ENCODE measurements at places on chromosomes 11 and 22. TPM values are rescaled to one million over a fixed set of nuclear protein-coding genes. Genes with fewer than 3 reads are reported as not detected.

The SYCE3 gene
- polyA plus RNA-seq = not detected

The SLN gene
- not detected for polyA plus RNA-seq

The CRACR2B gene
- polyA plus RNA-seq = 0.18 TPM

DNA sequence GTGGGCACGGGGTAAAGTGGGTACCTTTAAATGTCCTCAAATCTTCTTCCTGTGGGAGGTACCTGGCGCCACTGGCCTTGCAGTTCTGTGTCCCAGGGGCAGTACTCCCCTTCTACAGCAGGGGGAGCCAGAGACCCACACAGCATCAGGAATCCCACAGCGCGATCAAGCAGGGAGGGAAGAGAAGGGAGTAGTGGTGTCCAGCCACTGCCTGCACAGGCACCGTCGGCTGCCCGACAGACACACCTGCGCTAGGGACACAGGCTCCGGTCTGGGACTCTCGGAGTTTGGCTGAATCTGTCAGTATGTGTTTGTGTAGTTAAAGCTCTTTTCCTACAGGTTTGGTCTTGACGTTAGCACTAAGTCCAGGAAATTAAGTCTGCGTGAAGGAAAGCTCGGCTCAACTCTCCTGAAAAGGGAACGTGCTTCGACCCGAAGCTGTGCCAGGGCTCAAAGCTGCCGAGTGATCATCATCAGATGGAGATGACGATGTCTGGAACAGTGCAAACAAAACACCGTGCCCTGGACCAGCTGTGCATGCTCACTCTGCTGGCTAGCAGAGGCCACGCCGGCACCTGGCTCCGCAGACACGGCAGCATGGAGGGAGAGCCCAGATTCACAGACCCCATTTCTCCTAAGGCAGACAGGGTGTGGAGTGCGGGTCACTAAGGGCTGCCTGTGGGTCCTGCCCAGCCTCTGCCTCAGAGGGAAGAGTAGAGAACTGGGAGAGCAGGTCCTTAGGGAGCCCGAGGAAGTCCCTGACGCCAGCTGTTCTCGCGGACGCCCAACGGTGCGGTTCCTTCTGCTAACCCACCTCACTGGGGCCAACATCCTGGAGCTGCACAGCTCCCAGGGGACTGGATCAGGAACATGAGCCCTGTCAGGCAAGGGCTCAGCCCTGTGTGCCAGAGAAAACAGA, 56.0 kb upstream of the BID start:
- DNase-seq = no peak

- DNase-seq = no peak
Measured at GRCh38 chr11:60631944-60632343, 67.5 kb upstream of the MS4A8 start.

All from BJ (cell line).